Activated naive CD8-positive, alpha-beta T cell treated with anti-CD3 and anti-CD28 coated beads, Interleukin-2, amount 10 ng/mL, durations not matched to agents 7 days and 5 days (primary cell): ENCODE measurements at places on chromosomes 6 and 20. TPM values are rescaled to one million over a fixed set of nuclear protein-coding genes. Genes with fewer than 3 reads are reported as not detected.

The SLC22A7 gene
- total RNA-seq, result not detected

The CSNK2A1 gene
- 113 TPM for total RNA-seq

DNA sequence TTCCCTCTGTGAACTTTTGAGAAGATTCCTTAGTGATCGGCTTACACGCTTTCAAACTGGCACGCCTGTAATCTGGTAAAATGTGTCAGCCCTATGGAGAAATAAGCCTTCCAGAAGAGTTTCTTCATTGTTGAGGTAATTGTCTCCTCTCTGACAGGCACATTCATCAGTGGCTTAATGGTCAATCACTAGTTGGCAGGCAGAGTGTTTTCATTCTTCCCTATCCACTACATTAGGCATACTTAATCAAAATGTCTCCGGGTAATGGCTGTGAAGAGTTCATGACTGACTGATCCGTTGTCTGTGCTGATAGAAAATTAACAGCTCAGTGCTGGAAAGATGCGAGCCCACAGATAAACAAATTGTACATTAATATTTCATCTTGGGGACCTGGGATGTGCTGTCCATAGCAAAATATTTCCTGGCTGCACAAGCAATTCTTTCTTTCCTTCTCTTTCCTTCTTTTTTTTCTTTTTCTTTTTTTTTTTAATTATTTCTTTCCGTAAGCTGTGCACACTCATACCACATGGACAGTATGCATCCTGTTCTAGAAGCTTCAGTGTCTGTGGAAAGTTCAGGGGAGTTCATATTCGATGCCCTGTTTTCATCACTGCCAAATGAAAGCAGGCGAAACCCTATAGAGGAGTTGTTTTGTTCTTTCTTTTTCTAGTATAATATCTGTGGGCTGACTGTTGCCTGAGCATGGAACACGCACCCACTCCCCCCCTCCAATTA, 31.4 kb downstream of the TSHZ2 start:
- no peak for DNase-seq
- H3K27me3 ChIP-seq, result no peaks in the 10 kb centered on the region
- H3K4me1 ChIP-seq, result peaks cover 11% of the 10 kb centered on the region

- H3K36me3 ChIP-seq, result peaks cover 11% of the 10 kb centered on the region
- H3K4me3 ChIP-seq, result no peak overlapping the region
- no peaks in the 10 kb centered on the region for H3K27me3 ChIP-seq
- peaks cover 10% of the 10 kb centered on the region for H3K4me1 ChIP-seq
- no peak for DNase-seq
- H3K27ac ChIP-seq, result no peak overlapping the region
Measured at GRCh38 chr6:10771371-10771894, 23.8 kb downstream of the TMEM14B start.

- no peaks in the 10 kb centered on the region for H3K4me1 ChIP-seq
- H3K4me3 ChIP-seq, result no peak overlapping the region
- H3K27ac ChIP-seq, result no peak overlapping the region
Measured at GRCh38 chr6:78611102-78611620, 256.2 kb upstream of the IRAK1BP1 start.

DNA sequence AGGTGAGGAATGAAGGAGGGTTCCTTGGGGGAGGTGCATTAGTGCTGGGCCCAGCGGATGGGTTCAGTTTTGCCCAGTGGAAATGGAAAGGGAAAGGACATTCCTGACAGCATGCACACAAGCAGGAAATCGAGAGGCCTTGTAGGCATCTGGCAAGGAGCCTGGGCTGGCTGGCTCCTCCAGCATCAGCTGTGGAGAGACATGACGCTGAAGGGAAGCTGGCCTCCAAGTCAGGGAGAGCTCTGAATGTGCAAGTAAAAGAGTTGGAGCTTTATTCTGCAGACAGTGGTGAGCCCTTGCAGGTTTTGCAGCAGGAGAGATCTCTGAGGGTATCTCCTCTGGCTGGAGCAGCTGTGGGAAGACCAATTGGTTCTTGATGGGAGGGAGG, 154.3 kb downstream of the MRPL14 start:
- peaks cover 8% of the 10 kb centered on the region for H3K4me1 ChIP-seq
- no peaks in the 10 kb centered on the region for H3K36me3 ChIP-seq
- no peak for DNase-seq
- no peak overlapping the region for H3K27ac ChIP-seq
- H3K4me3 ChIP-seq, result no peak overlapping the region
- H3K27me3 ChIP-seq, result peaks cover 38% of the 10 kb centered on the region

DNA sequence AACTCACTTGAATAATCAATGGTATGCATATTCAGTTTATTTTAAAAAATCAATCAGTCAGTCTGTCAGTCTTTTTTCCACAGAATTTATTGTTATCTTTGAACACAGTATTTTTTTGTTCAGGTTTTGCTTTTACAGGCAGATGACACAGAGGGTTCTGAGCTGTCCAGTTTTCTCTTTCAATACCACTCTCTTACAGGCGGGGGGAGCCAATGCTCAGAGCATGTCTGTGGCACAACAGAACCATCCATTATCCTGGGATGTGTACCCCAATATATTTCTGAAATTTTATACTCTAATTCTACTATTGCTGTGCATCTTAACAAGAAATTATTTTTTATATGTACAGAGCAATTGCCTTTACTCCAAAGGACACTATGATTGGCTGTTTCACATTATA, 21.2 kb downstream of the ROS1 start:
- H3K4me1 ChIP-seq, result no peaks in the 10 kb centered on the region
- no peak overlapping the region for H3K4me3 ChIP-seq
- H3K27ac ChIP-seq, result no peak overlapping the region

DNA sequence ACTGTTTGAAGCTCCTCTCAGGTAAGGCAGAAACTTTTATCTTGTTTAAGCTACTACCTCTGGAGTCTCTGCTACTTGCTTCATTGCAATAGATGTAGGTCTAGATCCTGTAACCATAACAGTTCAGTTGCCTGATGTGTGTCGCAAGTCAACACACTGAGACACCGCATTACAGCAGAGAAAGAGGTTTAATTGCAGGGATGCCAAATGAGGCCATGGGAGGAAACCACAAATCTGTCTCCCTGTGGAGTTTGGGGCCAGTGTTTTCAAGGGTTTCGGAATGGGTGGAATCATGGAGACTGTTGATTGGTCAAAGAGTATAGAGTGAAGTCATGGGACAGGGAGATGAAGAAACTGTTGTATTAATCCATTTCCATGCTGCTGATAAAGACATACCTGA, 57.1 kb upstream of the RBM24 start:
- peaks cover 5% of the 10 kb centered on the region for H3K27me3 ChIP-seq
- H3K4me3 ChIP-seq, result no peak overlapping the region
- H3K27ac ChIP-seq, result no peak overlapping the region
- no peaks in the 10 kb centered on the region for H3K4me1 ChIP-seq

- no peak overlapping the region for H3K27ac ChIP-seq
- peaks cover 55% of the 10 kb centered on the region for H3K4me1 ChIP-seq
- H3K27me3 ChIP-seq, result no peaks in the 10 kb centered on the region
- no peak overlapping the region for H3K4me3 ChIP-seq
- no peak for DNase-seq
- peaks cover 9% of the 10 kb centered on the region for H3K36me3 ChIP-seq
Measured at GRCh38 chr6:42383421-42384205, 68.1 kb downstream of the TRERF1 start.
